ENCODE measurements at places on chromosomes 1 and 21.

GRCh38 chr1:239800861-239801260 lies 290.8 kb upstream of the FMN2 start:
- DNase-seq: no peak

GRCh38 chr1:161175771-161176453 lies 1.4 kb downstream of the B4GALT3 start:
- DNase-seq: no peak

DNA sequence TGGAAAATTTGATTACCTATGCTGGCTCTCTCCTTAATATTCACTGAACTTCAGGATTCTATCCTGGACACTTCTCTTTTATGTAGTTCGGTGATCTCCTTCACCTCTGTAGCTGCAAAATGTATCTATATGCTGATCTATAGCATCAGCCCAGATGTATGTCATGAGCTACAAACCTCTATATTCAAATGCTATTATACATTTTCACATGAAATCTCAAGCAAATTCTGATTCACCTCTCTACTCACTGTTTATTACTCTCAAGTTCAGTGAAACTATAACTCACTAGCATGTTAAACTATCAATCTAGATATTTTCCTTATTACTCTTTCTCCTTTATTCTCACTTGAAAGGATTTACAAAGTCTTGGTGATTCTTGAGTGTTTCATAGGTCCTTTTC lies 52.2 kb downstream of the PTPRC start:
- no peak for DNase-seq

- no peak for DNase-seq
These were observed 5.2 kb downstream of the SELENON start for GRCh38 chr1:25804964-25805862.

DNA sequence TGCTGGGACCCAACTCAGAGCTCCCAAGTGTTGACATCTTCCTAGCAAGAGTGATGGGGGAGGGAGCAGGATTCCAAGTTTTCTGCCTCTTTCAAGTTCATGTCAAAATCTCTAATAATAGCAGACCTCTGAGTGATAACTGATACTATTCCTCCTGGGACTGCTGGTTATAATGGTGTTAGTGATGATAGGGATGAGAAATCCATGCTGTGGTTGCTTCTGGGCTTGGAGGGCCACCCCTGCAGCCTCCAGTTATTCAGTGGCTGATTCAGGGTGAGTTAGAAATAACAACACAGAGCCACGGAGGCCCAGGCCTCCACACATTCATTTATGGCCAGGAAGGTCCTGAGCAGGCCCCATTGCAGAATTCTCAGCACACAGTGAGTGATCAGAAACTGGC lies 40.6 kb upstream of the ARTN start:
- DNase-seq: no peak

- DNase-seq: peak; percentile 73
These were observed 4.2 kb downstream of the RNPC3 start for GRCh38 chr1:103529746-103530145.

- DNase-seq: no peak
These were observed 99.0 kb upstream of the PLXNA2 start for GRCh38 chr1:208343226-208343625.

GRCh38 chr1:31790641-31791091 lies 25.2 kb downstream of the SPOCD1 start:
- no peak for DNase-seq

DNA sequence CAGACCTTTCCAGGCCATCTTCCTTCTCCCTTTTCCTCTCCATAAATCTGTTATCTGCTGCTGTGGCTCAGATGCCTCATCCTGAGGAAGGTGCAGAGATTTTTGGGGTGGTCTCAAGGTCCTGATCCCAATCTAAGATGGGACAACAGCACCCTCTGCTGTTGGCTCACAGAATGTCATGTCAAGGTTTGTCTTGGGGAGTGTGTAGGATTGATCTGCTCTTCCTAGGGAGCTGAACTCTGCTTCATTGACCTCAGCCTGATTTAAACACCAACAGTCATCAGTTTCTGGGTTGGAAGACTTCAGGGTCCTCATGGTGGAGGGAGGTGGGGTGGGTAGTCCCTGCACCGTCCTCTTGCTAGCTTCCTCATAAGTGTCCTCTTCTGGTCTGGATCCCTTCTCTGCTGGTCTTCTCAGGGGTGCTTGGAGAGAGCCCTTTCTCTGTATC lies 62.8 kb upstream of the LAX1 start:
- peak; percentile 86 for DNase-seq

DNA sequence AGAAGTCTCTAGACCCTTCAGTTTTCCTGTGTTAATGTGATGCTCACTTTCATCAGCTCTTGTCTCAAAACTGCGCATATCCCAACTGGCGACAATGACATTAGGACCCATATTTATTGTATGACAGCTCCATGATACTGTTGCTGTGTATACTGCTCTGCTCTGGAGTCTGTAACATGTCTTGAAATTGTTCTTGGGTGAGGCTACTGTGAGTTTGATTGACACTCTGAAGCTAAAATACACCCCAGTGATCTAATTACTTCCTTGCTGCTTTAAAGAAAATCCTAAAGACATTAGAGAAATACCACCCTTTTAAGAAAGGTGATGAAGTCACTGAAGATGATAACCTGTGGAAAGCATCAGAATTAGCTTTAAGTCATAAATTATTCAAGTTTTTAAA lies 1046.2 kb downstream of the KCNT2 start:
- DNase-seq: no peak

GRCh38 chr21:36735724-36736320 lies 36.9 kb downstream of the SIM2 start:
- no peak for DNase-seq

DNA sequence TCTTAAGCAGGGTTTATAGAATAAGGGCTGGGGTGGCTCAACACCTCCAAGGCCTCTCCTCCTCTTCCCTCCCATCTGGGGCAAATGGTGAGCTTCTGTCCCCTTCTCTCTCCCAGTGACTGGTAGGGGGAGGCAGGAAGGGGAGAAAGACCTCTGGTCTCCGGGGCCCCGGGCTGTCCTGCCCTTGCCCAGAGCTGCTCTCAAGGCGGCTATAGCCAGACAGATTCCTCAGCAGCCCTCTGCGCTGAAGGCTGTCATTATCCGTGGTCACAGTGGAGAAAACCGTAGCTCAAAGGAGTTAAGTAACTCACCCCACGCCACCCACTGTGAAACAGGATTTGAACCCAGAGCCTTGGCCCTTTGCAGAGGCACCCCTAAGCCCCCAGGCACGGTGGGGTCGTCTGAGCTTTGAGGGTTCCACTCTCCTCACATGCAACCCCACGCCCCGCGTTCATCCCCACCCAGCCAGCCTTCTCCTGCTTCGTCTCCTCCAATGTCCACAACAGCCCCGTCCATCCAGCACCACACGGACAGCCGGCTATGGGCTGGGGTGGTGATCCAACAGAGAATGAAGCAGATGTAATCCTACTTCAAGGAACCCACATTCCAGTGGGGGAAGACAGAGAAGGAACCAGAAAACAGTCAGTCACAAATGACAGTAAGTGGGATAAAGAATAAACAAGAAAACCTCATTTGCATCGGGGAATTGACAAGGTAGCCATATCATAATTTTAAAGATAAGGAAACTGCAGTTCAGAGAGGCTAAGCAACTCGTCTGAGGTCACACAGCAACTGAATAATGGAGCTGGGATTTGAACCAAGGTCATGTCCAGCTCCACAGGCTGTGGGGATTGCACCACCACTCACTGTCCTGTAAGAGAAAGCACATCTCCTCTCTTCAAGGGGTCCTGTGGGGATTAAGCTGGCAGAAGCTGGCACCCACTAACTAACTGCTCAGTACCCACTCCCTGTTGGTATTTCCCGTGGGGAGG lies 31.8 kb downstream of the DHRS3 start:
- no peak for DNase-seq

DNA sequence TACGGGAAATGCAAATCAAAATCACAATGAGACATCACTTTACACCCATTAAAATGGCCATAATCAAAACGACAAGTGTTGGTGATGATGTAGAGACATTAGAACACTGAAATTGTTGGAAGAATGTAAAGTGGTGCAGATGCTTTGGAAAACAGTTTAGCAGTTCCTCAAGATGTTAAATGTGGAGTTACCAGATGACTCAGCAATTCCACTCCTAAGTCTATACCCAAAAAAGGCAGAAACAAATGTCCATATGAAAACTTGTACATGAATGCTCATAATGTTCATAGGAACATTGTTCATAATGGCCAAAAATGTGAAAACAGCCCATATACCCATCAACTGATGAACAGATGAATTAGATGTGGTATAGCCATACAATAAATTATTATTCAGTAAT lies 267.4 kb downstream of the KCNH1 start:
- DNase-seq: no peak

DNA sequence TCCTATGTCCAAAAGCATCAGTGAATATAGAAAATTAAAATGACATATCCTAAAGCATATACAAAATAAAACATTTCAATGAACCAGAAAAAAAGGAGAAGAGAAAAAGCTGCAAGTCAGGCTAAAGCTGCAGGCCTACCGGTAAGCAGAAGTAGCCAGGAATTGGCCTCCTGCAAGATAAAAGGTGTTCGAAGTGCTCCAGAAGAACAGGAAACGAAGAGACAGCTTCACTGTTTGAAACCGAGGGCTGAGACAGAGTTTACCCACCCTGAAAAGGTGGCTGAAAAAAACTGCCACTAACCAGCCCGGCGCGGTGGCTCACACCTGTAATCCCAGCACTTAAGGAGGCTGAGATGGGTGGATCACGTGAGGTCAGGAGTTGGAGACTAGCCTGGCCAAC lies 37.4 kb downstream of the NSL1 start:
- no peak for DNase-seq

GRCh38 chr1:112429749-112430148 lies 33.7 kb downstream of the CTTNBP2NL start:
- no peak for DNase-seq

- no peak for DNase-seq
These were observed 28.5 kb downstream of the BTBD8 start for GRCh38 chr1:92108631-92109030.

DNA sequence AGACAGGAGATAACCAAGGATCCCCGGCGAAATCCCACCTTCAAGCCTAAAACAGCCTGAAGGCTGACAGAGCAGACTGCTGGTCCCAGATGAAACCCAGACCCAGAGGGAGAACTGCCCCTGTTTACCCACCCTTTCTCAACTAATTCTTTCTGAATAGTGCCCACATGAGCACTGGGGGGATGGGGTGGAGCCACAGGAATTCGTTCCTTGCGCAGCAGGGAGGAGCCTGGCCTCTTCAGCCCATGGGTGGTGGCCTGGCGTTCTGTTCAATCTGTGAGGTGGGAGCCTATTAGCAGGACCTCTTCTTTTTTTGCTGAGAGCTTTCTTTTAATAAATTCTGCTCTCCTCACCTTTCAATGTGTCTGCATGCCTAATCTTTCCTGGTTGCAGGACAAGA lies 6.6 kb upstream of the AK5 start:
- no peak for DNase-seq

DNA sequence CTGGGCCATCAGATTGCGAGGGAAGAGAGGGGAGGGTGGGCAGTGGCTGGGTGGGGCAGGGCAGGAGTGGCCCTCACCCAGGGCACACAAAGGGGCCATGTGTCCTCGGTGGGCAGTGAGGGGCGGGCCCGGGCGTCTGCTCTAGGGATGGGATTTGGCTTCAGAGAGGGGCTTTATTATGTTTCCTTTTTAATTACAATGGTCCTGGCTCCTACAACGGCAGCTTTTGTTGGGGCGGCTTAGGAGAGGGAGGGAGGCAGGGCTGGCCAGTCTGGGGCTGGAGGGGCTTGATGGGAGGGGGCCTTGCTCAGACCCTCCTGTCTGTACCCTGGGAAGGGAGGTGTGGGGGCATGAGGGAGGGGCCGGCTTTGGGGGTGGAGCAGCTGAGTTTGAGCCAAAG lies 102.8 kb upstream of the WNT4 start:
- DNase-seq: no peak

DNA sequence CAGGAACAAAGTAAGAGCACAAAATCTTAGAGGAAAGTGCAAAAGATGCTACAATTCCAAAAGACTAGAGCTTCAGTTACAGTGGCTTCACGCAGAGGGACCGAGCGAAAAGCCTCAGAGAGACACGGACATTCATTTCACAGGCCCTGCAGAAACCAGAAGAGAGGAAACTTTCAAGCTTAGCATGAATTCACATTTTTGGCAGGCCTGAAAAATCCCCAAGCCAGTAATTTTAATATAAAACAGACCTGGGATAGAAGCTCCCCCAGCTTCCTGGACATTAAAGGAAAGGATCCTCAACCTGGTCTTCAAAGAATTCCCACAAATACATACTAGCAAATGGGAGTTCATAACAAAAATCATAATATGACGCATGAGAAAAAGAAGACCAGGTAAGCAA lies 66.2 kb downstream of the HSF2BP start:
- no peak for DNase-seq

- DNase-seq: no peak
These were observed 14.3 kb downstream of the G0S2 start for GRCh38 chr1:209689477-209689876.

GRCh38 chr1:55646181-55646580 lies 431.0 kb upstream of the USP24 start:
- no peak for DNase-seq

GRCh38 chr1:41631971-41632370 lies 147.5 kb upstream of the EDN2 start:
- no peak for DNase-seq

- DNase-seq: no peak
These were observed 3.1 kb downstream of the TNNT2 start for GRCh38 chr1:201374364-201374763.

DNA sequence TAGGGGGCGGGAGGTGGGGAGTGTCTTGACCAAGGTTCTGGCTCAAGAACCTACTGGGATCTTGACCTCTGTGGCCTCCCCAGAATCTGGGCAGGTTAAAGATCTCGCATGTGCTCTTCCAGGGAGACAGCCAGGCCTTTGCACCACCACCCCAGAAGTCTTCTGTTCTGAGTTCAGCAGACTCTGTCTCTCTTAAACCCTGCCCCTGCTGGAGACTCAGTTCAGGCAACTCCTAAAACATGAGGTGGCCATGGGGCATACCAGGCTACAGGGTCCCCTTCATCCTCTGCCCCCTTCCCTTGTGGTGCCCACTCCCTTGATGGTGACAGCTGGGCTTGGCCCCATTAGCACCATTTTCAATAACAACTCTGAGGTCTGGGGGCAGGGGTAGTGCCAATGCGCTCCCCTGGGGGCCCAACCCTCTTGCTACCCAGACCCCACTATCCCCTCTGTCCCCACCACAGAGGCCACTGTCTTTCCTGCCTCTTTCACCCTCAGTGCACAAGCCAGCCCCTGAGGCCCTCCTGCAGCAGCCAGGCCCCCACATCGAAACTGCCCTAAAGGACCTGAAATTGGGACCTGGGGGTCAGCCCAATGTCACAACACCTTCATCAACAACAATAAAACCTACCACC lies 132.7 kb upstream of the RUNX3 start:
- no peak for DNase-seq

Data from activated CD8-positive, alpha-beta memory T cell treated with anti-CD3 and anti-CD28 coated beads, Interleukin-2, amount 50 U/mL, for 48 hours (primary cell).